ENCODE measurements at places on chromosomes 11 and 22.

GRCh38 chr11:118186346-118187107 lies 10.1 kb upstream of the SCN2B start:
- DNase-seq, result no peak

GRCh38 chr11:2128130-2128510 lies 11.1 kb downstream of the IGF2 start:
- DNase-seq, result no peak

DNA sequence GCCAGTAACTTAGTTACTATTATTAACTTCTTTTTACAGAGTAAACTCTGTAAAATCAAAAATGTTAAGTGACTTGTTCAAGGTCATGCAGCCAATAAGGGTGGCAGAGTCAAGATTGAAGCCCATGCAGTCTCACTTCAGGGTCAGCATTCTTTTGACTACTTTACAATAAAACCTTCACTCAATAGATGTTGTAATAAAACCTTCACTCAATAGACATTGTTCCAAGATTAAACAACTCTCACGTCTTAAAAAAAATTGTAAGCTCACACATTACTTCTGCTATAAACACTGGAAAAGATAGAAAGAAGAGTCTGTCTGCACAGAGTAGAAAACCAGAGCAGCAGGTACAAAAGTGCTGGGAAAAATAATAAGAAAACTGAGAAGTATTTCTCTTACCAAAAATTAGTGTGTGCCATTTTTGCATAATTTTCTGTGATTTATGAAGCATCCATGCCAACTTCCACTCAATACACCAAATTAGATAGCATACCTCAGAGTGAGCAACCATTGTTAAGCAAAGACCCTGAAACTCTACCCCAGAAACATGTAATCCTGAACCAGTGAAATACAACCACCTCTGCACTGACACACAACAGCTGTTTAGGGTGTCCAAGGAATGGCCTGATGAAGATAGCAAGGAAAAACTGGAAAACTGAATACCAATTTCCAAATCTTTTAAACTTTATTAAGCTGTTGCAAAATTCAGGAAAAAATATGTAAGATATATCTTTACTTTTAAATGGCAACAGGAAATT lies 4.9 kb upstream of the SOX6 start:
- DNase-seq, result no peak

- DNase-seq, result no peak
Measured at GRCh38 chr11:114172871-114173444, 113.4 kb downstream of the ZBTB16 start.

DNA sequence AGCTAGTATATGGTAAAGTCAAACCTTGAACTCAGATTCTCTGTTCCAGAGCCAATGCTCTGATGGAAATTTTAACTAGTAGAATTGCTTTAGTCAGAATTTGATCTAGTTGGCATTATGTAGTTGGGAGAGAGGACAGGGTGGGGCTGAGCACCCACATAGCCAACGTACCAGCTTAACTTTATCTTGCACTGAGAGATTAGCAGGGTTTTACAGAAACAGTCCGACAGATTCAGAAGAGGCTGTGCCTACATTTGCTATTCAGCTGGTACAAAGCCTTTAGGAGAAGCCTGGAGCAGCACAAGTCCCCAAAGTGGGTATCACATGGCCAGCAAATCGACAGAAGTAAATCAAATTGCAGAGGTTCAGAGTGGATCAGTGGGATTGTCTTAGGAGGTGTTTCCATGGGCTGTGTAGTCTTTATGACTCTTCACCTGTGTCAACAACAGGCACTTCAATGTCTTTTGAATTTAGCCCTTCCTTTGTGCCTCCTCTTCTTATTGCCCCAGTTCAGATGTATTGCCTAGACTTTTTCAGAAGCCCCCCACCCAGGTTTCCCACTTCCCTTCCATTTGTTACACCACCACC lies 7.3 kb upstream of the CSRP3 start:
- DNase-seq, result no peak

- no peak for DNase-seq
Measured at GRCh38 chr11:111283945-111284481, 14.3 kb upstream of the POU2AF3 start.

- DNase-seq, result no peak
Measured at GRCh38 chr22:41048791-41049717, 43.3 kb upstream of the EP300 start.

DNA sequence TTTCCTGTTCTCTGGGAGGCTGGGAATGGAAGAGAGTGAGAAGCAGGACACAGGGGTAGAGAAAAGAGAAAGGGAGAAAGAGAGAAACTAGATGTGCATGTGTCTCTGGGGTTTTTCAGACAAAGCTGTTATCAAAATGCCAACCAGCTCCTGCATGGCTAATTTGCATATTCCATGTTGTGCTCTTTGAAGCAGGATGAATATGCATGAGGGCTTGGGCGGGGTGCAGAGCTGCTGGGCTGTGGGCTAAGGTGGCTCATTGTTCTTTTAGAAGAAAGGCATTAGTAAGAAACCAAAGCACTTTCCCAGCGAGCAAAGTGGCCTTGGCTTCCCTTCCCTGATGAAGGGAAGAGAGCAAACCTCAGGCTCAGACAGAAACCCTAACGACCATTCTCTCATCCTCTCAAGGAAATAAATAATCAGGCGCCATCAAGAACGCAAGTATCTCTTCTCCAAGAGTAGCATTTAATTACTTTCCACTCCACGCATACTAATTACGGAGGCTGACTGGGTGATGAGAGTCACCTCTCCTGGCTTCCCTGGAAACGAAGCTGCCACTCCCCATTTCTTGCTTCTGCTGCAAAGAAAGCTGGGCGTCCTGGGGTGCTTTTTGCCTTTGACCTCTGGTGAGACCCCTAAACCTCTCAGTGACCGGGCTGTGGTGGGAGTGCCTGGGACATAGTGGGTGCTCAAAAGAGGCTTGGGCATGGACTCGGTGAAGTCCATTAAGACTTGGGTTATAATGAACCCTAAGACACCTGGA lies 54.2 kb downstream of the FEZ1 start:
- DNase-seq, result no peak

- peak; percentile 83 for DNase-seq
Measured at GRCh38 chr11:267491-267994, 10.7 kb upstream of the NLRP6 start.

DNA sequence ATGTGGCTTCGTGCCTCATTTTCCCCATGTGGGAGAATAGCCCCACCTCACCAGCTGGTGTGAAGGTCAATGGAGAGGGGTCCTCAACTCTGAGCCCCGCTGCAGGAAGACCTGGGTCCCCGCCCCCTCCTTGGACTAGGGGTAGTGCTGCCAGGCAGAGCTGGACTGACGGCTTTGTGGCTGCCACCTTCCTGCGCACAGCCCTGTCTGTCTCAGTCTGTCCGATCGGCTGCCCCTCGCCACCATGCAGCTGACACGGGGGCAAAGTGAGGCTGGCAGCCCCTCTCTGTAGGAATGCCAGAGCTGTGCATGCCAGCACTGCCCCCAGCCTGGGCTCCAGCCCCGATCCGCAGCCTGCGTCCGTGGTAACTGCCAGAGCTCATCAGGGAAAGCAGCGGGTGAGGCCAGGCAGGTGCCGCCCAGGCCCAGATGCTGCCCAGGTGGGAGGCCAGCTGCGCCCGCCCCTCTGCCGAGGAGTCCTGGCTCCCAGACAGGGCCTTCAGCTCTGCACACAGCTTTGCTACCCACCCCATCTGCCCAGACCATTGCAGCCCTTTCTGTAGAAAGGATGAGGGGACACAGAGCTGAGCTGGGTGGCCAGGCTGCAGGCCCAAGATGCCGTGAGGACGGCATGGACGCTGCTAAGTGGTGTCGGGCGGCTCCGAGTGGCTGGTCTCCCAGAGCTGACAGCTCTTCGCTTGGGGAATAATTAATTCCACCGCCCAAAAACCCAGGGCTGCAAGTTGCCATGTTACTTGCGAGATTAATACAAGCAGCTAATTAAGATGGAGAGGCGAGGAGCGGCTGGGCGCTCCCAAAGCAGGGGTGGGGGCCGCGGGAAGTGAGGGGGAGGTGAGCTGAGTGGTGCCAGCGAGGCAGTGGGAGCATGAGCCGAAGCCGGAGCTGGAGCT lies 19.5 kb upstream of the FLRT1 start:
- no peak for DNase-seq

DNA sequence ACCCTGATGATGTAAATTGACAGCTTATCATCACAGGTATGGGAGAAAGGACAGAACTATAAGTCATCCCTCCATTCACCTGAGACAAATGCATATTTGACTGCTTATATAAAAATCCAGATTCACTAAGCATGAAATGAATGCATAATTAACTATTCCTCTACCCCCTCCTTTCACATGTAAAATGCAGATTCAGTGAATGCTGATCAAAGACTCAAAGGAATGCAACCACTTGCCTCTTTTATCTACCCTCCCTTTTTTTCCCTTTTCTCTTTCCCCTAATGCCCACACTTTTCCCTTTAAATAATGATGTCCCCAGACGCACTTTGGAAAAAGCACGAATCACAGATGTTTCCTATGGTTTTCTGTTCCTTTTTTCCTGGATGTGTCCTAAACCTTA lies 4.5 kb upstream of the PLAAT4 start:
- no peak for DNase-seq

DNA sequence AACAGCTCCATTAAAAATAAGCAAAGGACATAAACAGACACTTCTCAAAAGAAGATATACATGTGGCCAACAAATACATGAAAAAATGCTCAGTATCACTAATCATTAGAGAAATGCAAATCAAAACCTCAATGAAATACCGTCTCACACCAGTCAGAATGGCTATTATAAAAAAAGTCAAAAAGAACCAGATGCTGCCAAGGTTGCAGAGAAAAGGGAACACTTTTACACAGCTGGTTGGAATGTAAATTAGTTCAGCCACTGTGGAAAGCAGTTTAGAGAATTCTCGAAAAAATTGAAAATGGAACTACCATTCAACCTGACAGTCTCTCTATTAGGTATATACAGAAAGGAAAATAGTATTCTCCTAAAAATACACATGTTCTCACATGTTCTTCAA lies 102.4 kb upstream of the FIBIN start:
- DNase-seq, result no peak

DNA sequence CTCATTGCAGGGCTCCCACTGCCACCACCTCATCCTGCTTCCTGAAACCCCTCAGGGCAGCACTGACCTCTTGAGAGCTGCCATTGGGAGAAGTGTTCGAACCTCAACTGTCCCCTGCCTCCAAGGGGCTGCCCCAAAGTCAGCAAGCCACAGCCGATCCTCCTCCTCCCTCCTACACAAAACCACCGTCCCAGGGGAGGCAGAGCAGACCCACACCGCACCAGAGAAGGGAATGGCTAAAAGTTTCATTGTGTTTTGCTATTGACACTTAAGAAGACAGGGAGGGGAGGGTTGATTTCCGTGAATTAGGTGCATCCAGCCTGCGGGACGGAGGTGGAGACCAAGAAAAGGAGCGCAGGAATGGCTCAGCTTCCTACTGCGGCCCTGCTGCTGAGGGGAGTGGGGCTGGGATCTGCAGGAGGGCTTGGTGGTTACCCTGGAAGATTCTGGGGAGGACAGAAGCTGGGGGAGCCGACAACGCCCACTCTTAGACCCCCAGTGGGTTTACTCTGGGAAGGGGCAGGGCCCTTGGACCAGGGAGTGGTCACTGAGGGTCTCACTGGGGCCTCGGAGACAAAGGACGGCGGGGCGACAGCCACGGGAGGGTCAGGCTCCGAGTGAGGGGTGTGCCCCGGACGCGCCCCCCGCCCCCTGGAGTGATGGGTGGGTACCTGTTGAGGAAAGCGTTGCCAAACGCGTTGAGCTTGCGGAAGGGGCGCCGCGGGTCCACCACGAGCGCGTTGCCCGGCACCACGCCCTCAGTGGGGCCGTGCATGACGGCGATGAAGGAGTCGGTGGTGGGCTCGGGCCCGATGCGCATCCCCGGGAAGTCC lies 815 bp downstream of the EHD1 start:
- DNase-seq, result no peak

DNA sequence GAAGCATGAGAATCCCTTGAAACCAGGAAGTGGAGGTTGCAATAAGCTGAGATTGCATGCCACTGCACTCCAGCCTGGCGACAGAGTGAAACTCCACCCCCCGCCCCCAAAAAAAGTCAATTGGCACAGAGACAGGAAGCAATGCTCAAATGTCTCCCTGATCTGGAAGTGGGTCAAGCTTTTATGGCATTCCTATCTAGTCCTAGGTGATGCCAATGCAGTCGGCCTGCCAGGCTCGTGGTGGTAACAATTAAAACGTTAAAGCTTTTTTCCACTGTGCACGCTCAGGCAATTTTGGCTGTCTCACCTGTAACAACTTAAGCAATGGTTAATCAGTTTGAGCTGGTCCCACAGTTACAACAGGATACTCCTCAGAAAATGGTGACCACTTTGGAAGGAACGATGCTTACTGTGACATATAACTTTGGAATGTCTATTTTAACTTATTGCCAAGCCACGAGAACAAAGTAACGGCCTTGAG lies 18.9 kb upstream of the PISD start:
- no peak for DNase-seq

DNA sequence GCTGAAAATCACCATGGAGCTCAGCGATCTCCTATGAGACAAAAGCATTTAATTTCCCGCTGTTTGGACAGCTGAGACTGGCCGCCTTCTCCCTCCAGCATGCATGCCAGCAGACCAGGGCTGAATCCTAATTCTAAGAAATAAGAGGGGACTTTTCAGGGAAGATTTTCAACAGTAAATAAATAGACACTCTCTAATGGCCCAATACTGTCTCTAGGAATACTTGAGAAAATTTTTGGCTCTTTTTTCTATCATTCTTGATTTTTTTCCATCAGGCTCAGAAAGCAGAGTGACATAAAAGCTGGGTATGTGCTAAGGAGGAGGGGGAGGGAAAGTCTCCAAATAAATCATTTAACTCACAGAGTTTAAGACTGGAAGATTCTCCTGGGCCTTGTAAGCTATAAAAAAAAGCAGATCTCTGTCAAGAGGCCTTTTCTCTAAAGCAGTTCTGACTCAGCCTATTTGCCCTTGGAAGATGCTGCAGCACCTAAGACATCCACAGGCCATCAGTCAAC lies 17.6 kb upstream of the SPON1 start:
- DNase-seq, result no peak

GRCh38 chr11:102191832-102192231 lies 81.6 kb downstream of the YAP1 start:
- no peak for DNase-seq

- peak; percentile 64 for DNase-seq
Measured at GRCh38 chr11:125345421-125346178, 150.5 kb downstream of the FEZ1 start.

GRCh38 chr11:132913886-132914285 lies 618.4 kb downstream of the OPCML start:
- DNase-seq, result no peak

- peak; percentile 85 for DNase-seq
Measured at GRCh38 chr11:61967924-61968757, 707 bp upstream of the FTH1 start.

GRCh38 chr11:25057861-25058260 lies 561.0 kb downstream of the LUZP2 start:
- DNase-seq, result no peak

- DNase-seq, result no peak
Measured at GRCh38 chr11:8561461-8561860, 32.6 kb downstream of the STK33 start.

DNA sequence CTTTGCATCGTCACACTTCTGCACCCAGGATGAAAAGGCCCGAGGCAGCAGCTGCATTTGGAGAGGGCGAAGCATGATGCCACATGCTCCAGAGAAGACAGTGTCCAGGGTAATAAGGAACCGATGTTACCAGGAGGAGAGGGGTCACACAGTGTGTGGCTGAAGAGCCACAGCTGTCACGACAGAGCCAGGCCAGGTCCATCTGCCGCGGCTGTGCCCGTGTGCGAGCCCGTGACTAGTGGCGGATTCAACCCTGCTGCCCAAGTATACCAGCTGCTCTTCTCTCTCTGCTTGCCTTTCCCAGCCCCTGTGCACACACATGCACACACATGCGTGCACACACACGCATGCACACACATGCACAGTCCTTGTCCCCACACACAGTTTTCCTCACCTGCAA lies 1432.5 kb downstream of the BRD1 start:
- DNase-seq, result no peak
